ENCODE measurements at places on chromosomes 7 and 10. TPM values are rescaled to one million over a fixed set of nuclear protein-coding genes. Genes with fewer than 3 reads are reported as not detected.

- no peak for DNase-seq
These were observed 233.1 kb downstream of the PLXNA4 start for GRCh38 chr7:132343199-132343598.

DNA sequence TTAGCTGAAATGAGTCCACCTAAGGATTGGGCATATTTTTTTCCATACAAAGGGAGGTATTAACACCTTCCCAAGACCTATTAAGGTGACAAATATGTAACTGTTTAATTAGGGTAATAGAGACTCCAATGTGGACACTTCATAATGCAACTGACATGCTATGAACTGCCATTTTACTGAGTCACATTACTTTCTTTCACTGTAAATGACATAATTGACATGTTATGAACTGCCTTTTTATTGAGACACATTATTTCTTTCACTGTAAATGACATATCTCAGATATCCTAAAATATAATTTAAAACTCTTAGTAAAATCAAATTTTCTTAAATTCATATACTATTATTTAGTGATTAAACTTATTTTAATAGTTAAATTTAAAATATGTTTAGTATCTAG, 528.8 kb upstream of the PCDH15 start:
- no peak for DNase-seq

The GNAT3 gene
- polyA plus RNA-seq, result not detected

The MEIG1 gene
- polyA plus RNA-seq, result 1.2 TPM

The GFRA1 gene
- 104 TPM for polyA plus RNA-seq

The TMEM236 gene
- polyA plus RNA-seq, result 0.50 TPM

The ZNF3 gene
- polyA plus RNA-seq, result 54.3 TPM

Data from left renal pelvis (tissue), 4 donors.